Left cardiac atrium (tissue), 4 donors: ENCODE measurements at places on chromosomes 4 and X. TPM values are rescaled to one million over a fixed set of nuclear protein-coding genes. Genes with fewer than 3 reads are reported as not detected.

The EDA gene
- total RNA-seq: 13.7 TPM

DNA sequence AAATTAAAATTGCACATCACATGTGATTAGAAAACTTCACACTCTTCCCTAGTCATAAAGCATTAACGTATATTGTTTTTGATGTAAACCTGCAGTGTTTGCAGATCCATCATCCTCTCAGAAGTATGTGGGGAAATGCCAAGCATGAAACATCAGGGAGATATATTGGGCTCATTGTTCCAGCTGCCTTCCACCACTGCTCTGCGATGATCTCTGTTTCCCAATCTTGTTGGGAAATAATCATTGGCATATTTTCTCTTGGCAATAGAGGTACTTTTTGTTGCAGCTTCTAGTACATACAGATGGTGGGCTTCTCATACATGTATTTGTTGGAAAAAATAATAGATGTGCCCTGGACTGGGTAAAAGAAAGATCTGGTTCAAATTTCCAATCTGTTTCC, 466.3 kb upstream of the HS3ST1 start:
- no peak for DNase-seq

DNA sequence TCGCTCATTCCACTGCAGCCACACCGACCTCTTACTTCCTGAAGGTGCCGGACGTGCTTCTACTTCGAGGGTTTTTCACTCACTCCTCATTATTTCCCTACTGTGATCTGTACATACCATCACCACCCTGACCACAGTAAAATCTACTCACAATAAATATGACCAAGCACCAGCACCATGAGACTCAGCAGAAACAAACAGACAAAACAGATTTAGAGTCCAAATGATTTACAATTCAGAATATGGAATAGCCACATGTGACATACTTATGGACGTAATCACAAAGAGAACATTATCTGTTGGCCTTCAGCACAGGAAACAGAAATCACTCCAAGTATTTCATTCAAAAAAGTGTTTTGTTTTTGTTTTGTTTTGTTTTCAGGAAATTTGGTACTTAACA, 16.1 kb upstream of the KLB start:
- no peak for DNase-seq

- DNase-seq: no peak
Measured at GRCh38 chr4:5471206-5471605, 237.2 kb downstream of the EVC2 start.

DNA sequence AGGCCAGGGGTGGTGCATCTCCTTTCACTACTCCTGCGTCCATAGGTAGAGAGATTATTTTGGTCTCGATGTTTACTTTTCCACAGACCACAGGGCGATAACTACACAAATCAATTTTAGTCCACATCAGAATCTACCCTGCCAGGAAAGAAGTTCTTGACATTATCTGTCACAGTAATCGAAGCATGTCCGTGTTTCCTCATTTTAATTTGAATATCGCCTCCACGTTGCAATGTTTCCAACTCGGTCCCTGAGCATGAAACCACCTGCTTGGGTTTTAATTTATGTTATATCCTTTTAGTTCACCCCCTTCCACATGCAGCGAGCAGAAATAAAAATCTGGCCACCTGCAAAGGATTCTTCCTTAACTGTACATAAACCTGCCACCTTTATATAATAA, 100.1 kb upstream of the ATXN3L start:
- DNase-seq: no peak

GRCh38 chr4:181599134-181599533, 644.1 kb upstream of the TENM3 start:
- DNase-seq: no peak

GRCh38 chr4:25347971-25348370, 29.1 kb upstream of the ANAPC4 start:
- DNase-seq: no peak
